ENCODE measurements at places on chromosomes 7 and 10.

GRCh38 chr7:142754681-142755575 is 5.7 kb downstream of the PRSS1 start:
- DNase-seq: no peak

DNA sequence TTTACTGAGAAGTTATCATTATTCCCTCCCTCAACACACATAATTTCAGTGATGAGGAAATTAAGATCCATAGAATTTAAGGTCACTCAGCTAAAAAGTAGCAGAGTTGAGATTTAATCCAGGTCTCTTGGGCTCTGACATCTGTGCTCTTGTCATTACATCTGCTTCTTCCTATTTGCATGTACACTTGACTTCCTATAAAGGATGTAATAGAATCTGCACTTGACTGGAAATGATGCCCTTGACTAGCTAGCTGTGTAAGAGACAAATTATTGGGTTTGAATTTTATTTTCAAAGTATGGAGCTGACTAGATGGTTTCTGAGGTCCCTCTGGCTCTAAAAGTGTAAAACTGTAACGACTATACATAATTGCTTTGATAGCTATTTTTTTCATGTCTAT is 59.5 kb downstream of the AGK start:
- no peak for DNase-seq

GRCh38 chr10:36345807-36346206 is 703.7 kb upstream of the FZD8 start:
- no peak for DNase-seq

GRCh38 chr7:140863867-140864266 is 60.9 kb downstream of the BRAF start:
- DNase-seq: no peak

DNA sequence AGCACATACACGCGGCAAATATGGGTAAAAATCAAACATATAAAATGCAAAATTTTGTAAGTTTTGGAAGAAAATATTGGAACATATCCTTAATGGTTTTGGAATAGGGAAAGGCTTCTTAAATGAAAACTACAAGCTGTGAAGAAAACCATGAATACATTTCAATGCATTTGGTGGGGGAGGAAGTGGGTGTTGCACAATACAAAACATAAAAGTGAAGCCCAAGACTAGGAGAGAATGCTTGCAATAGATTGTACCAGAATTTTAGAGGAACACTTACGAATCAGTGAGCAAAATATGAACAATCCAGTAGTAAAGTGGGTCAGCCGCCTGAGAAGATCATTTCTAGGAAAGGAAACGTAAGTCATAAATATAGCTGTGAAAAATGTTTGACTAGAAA is 322.6 kb upstream of the MKI67 start:
- DNase-seq: no peak

DNA sequence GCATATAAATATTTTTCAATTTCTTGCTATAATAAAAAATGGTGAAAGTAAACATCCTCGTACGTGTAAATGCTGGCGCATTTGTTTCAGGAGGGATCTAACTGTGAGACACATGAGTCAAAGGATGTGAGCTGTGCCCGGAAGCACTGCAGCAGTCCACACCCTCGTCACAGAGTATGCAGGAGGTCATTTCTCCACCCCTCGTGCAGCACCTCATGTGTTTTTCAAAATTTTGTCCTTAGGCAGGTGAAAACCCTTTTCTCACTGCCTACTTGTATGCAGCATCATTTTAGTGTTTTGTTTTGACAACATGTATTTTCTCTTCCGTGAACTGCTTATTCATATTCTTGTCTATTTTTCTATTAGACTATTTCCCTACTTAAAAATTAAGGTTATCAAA is 162.7 kb downstream of the AVL9 start:
- DNase-seq: no peak

DNA sequence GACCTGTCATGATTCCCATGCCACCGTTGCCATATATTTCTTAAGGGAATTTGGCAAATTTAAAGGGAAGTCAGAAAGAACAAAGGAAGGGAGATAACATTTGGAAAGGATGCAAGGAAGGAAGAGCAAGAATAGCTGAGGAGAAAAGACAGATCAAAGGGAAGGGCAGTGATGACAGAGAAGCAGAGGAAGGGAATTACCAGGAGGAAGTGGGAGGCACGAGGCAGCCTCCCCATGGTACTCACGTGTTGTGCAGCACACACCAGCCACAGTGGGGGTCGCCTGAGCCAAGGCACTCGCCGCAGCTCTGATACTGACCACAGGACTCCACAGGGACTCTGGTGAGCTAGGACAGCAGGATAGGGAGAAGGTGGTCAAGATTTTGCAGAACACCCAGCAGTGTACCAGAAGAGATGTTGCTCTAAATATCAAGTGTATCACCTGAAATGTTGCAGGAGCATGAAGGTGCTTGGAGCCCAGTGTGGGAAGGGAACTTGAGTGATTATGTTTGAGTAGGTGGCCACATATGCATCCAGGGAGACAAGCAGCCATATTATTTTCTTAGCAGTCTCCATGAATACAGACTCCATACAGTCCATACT is 335.3 kb downstream of the PLXNA4 start:
- DNase-seq: no peak

GRCh38 chr7:156832195-156832877 is 60.6 kb downstream of the LMBR1 start:
- DNase-seq: no peak

- DNase-seq: no peak
Measured at GRCh38 chr10:67257018-67257417, 331.2 kb downstream of the LRRTM3 start.

DNA sequence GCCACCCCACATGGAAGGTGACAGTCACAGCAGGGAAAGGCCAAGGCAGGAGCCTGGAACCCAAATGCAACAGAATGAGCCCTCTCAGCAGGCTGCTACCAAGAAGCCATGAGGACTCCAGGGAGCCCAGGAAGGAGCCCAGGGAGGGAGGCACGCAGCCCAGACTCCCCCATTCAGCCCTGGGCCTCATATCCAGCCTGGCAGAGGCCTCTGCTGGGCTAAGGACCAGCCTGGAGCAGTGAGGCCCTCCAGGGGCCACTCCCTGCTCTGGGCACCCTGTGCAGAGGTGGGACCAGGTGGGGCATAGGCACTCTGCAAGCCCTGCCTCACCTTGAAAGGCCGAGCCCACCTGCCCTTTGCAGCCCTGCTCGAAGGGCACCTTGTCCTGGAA is 25.8 kb upstream of the ZNF488 start:
- no peak for DNase-seq

- no peak for DNase-seq
Measured at GRCh38 chr10:68997211-68997610, 8.6 kb downstream of the KIFBP start.

Measured in activated CD4-positive, alpha-beta T cell treated with anti-CD3 and anti-CD28 coated beads, Interleukin-2, amount 50 U/mL, for 24 hours (primary cell).